ENCODE measurements at places on chromosomes 7 and 10.

DNA sequence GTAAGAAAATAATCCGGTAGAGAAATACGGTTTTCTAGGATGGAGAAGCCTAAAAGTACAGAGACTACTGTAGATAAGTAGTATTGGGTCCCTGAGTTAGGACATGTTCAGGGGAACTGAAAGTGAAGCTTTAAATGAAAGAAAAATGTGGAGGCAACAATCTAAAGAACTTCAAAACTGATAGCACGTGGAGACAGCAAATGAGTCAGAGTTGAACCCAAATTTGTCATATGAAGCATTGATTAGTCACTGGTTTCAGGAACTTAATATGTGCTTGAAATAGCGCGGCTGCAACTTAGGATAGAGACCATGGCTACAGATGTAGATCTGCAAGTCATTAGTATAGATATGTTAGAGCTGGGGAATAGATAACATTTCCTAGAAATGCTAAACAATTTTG is 1138.6 kb upstream of the SORCS1 start:
- peak; percentile 4 for DNase-seq

DNA sequence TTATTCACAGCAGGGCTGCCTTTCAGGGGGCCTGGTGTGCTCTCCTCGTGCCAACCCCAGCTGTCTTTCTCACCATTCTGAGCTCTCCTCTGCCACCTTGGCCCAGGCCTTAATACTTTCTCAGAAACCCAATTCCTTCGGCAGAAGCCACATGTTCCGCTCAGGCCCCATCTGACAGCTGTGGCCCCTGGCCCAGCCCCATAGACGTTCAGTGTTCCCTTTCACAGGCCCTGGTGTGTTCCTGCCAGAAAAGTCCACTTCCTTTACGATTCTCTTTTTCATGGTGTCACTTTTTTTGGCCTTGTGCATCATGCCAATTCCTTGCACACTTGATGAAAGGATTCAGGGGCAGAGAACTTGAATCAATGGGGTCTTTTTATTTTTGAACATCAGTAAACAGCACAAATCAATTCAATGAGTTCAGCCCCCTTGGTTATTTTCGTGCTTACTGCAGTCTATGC is 15.9 kb upstream of the GPNMB start:
- no peak for DNase-seq

- no peak for DNase-seq
Measured at GRCh38 chr10:77710759-77711682, 73.4 kb upstream of the KCNMA1 start.

DNA sequence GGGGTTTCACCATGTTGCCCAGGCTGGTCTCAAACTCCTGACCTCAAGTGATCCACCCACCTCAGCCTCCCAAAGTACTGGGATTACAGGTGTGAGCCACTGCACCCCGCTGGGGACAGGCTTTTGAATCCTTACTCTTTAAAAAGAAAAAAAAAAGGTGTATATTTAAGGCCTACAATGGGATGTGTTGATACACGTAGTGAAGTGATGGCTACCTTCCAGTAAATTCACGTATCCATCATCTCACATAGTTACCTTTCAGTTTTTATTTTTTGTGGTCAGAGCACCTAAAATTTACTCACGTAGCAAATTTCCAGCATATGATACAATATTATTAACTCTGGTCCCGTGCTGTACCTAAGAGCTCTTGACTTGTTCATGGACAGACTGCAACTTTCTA is 119.5 kb upstream of the INSYN2A start:
- no peak for DNase-seq

DNA sequence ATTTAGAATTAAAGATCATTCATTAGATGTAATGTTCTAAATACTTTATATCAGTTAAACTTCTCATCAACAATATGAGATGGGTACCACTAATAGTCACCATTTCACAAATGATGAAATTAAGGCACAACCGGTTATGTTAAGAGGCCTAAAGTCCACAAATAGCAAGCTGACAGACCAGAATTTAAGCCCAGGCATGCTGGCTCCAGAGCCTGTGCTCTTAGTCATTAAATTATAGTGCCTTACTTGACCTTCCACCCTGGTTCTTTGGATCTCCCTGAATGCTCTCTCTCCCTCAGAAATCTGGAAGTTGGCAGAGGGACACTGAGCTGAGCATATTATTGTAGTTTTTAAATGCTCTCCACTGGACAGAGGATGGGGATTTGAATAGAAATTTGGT is 3.6 kb downstream of the LIPN start:
- DNase-seq = no peak

DNA sequence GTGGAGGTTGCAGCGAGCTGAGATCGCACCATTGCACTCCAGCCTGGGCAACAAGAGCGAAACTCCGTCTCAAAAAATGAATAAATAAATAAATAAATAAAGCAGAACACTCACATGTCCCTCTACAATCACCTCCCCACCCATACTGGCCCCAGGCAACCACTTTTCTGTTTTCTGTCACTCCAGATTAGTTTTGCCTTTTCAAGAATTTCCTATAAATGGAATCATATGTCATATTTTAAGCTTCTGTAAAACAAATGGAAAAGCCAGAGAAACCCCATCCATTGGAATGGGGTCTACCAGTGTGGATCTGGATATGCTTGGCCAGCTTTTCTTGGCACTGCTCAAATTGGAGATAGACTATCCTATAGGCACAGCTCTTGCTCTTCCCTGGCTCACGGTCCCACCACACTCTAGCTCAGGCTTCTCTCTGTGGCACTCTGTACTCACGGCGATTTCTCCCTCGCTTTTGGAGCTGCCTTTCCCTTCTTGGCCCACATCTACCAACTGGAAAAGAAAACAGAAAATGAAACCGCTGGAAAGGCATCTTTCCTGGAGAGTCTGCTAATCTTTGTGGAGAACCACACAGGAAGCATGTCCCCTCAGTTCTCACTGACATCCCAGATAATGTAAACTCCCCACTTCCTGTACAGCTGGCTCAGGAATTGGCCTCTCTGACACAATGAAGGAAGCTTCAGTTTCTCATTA is 210.1 kb downstream of the JCAD start:
- no peak for DNase-seq

- DNase-seq = no peak
Measured at GRCh38 chr7:131538813-131539179, 17.6 kb downstream of the PODXL start.

- DNase-seq = no peak
Measured at GRCh38 chr10:91551856-91552255, 81.0 kb downstream of the PPP1R3C start.

- DNase-seq = no peak
Measured at GRCh38 chr7:36658335-36659171, 65.7 kb downstream of the AOAH start.

DNA sequence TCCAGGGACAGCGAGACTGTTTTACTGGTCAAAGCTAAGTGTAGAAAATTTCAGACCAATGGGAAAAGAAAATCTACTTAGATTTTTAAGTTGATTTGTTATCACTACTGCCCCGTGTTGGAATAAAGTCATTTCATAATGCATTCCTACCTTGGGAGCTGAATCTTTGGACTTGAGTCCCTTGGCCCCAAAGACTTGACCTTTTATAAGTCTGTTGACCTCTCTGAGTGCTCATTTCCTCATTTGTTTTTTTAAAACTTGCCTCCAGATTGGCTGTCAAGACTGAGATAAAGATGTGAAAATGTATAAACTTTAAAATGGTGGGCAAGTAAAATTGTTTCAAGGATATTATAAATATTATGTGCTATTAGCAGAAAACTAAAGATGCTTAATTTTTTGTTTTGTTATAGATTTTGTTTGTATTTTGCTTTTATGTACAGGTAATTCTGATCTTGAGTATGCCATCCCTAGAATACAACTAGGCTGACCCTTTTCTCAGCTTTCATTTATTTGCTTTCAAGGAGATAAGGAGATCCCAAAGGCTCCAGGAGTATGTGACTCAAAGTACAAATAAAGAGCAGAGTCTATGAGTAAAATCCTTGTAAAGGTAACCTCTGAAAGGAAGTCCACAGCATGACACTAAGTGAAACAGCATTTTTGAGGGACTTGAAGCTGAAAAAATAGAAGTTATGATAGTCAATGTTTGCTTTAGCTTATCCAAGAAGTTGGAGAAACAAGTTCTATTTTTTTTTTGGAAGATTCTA is 54.6 kb downstream of the TMEM26 start:
- DNase-seq = no peak

DNA sequence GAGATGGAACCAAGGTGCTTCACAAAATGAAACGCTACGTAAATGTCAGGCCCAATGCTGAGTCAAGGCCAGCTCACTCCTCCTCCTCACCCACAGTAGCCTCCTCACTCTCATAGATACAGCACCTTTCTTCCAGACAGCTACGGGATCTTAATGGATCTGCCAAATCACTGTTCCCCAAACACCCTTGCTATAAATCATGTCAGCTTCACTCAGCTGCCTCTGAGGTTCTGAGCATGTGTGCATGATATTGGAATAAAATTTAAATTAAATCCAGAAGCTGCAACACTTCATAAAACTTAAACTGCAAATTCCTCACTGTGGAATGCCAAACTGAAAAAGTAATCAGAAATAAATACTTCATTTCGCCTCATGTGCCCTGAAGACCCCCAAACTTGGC is 14.7 kb upstream of the CPXM2 start:
- no peak for DNase-seq

DNA sequence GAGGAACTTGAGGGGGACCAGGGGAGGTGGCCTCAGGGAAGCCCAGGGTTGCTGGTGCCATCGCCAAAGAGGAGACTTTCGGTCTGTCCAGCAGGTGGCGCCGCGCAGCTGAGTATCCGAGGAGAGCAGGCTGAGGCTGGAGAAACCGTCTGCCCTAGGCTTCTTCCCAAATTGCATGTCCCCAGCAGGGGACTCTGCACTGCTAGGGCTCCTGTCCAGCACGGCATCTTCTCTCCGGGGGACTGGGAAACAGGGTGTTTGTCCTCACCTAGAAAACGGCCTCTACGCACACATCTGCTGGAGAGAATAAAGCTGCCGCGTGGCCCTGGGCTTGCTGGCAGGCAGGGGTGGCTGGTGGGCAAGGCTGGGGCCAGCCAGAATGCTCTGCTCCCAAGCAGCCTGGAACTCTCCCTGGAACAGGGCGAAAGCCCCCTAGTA is 161.9 kb downstream of the SH2D4B start:
- no peak for DNase-seq

DNA sequence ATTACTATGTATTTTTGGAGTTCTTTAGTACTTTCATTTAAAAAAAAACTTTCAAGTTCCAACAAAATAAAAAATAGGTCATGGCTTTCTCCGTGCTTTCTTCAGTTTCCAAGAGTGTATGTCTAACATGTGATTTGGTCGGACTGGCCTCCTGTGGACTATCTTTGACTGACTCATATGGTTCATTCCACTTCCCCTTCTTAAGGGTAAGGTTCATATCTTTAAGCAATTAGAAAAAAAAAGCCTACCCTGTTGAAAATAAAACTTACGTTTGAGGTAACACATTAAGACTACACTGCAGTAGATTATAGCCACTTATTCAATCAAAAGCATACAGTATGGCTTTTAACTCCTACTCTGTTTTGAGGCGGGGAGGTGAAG is 112.8 kb upstream of the AHR start:
- peak; percentile 59 for DNase-seq

GRCh38 chr7:50856806-50857205 is 74.1 kb upstream of the GRB10 start:
- no peak for DNase-seq

Data from GM12878 (cell line).